ENCODE measurements at places on chromosomes 5 and 9. TPM values are rescaled to one million over a fixed set of nuclear protein-coding genes. Genes with fewer than 3 reads are reported as not detected.

The GPR150 gene
- 0.26 TPM for total RNA-seq

The FBXW11 gene
- total RNA-seq = 71.6 TPM

The C5orf58 gene
- not detected for total RNA-seq

The DMGDH gene
- total RNA-seq = 11.6 TPM

The SREK1IP1 gene
- 21.9 TPM for total RNA-seq

The CNTLN gene
- 0.79 TPM for total RNA-seq

DNA sequence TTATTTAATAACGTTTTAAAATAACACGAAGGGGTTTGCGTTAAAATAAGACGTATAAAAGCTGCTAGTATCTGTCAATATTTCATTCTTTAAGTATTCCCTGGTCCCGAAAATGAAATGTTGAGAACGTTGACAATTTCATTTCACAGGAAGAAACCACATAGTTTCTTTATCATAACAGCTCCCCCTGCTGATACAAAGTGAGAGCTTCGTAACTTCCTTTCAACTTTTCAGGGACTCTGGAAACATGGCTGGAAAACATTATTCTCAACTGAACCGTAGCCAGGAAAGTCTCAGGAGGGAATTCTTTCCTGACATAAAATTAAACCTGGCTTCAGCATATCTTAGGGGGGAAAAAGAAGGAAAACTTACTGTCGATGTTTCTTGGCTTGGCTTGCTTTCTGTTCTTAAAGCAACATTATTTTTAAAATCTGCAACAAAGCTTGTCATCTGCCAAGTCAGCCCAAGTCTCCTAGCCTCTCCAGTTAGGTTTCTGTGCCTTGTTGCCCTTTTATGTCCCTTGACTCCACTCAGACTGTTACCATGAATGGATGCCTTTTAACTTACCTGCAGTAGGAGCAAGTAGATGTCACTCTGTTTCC, 122.9 kb upstream of the DAB2 start:
- peak; percentile 53 for DNase-seq

- DNase-seq = no peak
Measured at GRCh38 chr9:130175355-130175754, 3.2 kb downstream of the NCS1 start.

DNA sequence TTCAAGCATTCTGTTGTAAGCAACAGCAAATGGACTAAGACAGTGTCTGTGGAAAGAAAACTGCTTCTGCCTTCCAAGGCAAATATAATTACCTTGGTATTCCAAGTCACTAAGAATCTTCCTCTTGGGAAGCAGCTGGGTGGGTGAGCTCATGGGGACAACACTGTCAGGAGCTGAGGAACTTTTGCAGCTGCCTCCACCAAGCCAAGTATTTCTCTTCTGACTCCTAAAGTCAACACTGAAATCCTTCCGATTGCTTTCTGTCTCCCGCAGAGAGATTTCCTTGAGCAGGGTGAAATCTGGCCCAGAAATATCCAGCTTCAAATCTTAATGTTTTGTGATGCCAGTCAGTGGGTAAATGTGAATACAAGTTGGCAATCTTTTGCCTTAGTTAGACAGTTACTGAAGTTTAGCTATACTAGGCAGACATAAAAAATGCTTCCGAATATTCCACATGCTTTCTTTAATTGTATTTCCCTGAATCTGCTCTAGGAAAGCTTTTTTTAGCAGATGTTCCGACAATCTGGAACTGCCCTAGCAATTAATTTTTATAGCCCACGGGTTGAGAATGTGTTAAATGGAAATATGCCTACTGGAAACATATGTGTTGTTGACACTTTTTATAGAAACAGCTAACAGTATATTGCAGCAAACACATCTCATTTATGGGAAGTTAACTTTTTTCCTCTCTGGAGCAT, 369.9 kb upstream of the DAB2 start:
- no peak for DNase-seq

GRCh38 chr9:96494215-96494800, 44.3 kb downstream of the HABP4 start:
- no peak for DNase-seq

- peak; percentile 97 for DNase-seq
Measured at GRCh38 chr9:72577212-72577753, 55.9 kb downstream of the TMC1 start.

- no peak for DNase-seq
Measured at GRCh38 chr5:107485184-107485583, 185.6 kb downstream of the EFNA5 start.

GRCh38 chr9:37994639-37995347, 74.2 kb downstream of the SHB start:
- peak; percentile 69 for DNase-seq

DNA sequence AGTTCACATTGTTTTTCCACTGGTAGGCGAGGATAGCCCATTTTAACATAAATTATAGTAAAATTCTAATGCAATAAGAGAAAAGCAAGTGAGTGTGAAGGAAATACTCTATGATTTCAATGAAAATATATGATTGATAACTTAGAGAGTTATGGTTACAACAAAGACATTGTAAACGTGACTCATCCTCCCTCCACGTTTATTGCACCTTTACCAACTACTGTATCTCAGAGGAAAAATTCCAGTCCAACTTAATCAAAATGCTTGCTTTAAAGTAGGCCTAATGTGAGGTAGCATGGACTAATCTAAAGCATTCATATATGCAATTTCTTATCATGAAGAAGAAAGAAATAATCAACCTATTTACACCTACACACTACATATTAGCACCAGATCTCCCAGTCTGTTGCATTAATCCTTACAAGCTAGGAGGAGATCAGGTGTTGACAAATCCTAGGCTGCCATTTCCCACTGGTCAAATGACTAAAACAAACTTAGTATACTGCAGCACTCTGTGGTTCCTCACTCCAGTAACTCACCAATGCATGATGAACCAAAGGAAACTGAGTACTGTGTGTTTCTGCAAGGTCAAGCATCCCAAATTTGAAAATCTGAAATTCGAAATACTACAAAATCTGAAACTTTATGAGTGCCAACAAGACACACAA, 41.7 kb downstream of the ECPAS start:
- no peak for DNase-seq

DNA sequence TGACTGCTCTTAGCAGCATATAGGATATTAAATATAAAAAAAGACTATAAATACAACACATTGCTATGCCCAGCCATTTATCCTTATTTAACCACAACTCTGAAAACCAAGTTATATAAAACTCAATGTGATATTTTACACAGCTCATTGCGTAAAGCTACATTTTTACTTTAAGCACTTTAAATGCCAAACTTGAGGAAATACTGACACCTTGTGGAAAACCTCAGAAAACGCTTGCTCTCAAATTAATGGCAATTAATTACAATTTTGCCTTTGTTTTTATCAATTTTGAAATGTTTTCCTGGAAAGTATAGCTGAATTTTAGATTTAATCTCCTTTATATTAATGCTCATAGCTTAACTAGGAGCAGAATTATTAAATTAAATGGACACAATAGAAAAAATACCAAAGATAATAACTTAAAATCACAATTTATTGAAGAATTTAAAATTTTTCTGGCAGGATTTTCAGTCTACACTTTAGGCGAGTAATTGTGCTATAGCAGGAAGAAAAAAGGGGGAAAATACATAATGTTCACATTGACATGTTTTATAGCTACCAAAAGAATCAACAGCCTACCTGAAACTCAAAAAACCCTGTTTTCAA, 25.2 kb upstream of the PLAC8L1 start:
- DNase-seq = peak; percentile 36

- DNase-seq = no peak
Measured at GRCh38 chr9:124766815-124767554, 4.1 kb downstream of the NR6A1 start.

DNA sequence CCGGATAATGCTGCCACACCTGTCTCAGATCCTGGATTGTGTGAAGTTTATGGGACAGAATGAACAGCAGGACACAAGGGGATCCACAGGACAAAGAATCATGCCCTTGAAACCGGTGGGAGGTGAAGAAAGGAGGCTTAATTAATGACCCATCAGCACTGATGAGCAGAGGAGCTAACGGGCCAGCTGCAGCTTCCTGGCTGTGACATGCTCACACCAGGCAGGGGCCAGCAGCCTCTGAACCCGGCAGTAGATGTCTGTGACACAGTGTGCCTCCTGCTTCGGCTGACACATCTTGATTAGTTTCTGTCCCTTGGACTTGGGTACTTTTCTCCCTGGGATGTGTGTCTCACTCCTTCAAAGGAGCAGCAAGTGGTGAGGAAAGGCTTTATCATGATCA, 328.8 kb upstream of the BRINP1 start:
- no peak for DNase-seq

DNA sequence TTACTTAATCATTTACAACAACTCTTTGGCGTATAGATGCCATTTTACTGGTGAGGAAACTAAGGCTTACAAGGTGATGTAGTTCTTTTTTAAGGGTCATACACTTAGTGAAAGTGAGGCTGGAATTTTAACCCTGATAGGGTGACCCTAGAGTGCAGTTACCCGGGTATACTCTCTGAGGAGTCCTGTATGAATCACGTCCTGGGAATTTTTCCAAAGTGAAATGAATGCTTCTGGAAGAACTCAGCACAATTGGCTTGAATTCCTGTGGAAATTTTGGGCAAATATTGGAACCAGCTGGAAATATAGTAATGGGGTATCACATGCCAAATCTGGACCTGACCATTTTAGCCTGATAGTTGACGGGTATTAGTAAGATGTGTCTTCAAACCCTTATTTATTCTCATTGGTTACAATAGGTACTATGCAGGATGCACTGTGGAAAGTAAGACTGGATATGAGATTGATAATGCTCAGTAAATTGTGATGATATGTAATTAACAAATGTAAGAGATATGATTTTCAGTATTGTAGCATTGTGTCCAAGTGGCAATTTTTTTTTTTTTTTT, 14.8 kb downstream of the SUB1 start:
- DNase-seq = peak; percentile 63

GRCh38 chr9:108911820-108912219, 22.1 kb downstream of the ELP1 start:
- DNase-seq = no peak
